ENCODE measurements at places on chromosomes 11 and 22. TPM values are rescaled to one million over a fixed set of nuclear protein-coding genes. Genes with fewer than 3 reads are reported as not detected.
A peak's percentile ranks its signal among the peaks of the same experiment; 100 is the strongest.

OR56A4 gene
- total RNA-seq: not detected

GRCh38 chr11:13384908-13385640 is 77.9 kb downstream of the BTBD10 start:
- peak; percentile 45 for DNase-seq

NDUFS3 gene
- total RNA-seq: 76.2 TPM

GRCh38 chr11:35478471-35479091 is 46.8 kb downstream of the PAMR1 start:
- DNase-seq: peak; percentile 51

VPREB3 gene
- not detected for total RNA-seq

GRCh38 chr22:44181912-44182587 is 1.3 kb downstream of the PARVG start:
- no peak for DNase-seq

TESMIN gene
- 2.2 TPM for total RNA-seq

DNA sequence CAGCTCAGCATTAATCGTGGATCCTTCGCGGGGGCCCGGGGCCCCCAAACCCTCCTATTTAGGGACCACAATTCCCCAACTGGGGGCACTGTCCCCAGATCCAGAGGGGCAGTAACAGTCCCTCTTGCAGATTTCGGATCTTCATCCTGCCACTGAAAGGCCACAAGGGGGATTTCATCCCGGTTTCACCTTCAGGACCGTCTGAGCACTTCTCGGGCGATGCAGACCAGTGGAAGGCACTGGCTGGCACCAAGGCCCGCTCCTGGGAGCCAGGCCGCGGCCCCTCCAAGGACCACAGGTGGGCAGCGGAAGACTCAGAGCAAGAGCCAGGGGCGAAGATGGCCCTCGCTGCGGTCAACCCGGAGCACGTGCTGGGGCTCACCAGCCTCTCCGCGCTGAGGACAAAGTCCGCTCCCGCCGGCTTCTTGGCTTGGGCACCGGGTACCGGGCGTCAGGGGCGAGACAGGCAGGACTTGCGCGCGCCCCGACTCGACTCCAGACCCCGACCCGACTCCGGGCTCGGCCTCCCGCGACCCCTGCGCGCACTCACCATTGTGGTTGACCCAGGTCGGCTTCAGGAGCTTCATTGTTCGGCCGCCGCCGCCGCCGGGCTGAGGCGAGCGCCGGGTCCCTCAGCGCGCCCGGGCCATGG is 517 bp downstream of the HIRA start:
- DNase-seq: peak; percentile 42

DNA sequence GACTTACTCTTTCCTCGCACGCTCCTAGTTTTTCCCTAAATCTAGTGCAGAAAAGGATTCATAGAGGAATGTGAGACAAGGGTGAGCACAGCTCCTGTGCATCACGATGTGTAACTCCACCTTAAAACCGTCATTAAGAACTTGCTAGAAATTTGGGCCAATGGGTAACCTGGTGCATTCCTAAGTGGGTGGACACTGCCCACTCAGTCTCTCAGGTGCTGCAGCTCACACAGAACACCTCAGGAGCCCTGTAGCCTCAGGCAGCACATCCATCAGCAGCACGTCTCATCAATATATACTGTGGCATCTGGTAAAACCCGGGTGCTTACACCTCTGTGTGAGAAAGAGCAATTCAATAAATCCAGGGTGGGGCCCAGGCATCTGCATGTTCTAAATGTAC is 12.4 kb downstream of the POU2AF3 start:
- DNase-seq: no peak

- no peak for DNase-seq
Measured at GRCh38 chr11:121082670-121083069, 18.4 kb upstream of the TECTA start.

DNA sequence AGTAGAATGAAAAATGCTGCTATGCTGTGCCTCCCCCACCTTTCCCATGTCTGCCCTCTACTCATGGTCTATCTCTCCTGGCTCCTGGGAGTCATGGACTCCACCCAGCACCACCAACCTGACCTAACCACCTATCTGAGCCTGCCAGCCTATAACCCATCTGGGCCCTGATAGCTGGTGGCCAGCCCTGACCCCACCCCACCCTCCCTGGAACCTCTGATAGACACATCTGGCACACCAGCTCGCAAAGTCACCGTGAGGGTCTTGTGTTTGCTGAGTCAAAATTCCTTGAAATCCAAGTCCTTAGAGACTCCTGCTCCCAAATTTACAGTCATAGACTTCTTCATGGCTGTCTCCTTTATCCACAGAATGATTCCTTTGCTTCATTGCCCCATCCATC is 14.9 kb upstream of the HBE1 start:
- DNase-seq: no peak

- DNase-seq: peak; percentile 24
Measured at GRCh38 chr22:46770151-46770641, 7.7 kb downstream of the TBC1D22A start.

CHEK1 gene
- 14.4 TPM for total RNA-seq

GRCh38 chr11:133064961-133065360 is 467.3 kb downstream of the OPCML start:
- DNase-seq: no peak

GRCh38 chr11:28110821-28111200 is 2.6 kb downstream of the METTL15 start:
- DNase-seq: no peak

TMEM80 gene
- 23.6 TPM for total RNA-seq

GGTLC3 gene
- 6.4 TPM for total RNA-seq

DNA sequence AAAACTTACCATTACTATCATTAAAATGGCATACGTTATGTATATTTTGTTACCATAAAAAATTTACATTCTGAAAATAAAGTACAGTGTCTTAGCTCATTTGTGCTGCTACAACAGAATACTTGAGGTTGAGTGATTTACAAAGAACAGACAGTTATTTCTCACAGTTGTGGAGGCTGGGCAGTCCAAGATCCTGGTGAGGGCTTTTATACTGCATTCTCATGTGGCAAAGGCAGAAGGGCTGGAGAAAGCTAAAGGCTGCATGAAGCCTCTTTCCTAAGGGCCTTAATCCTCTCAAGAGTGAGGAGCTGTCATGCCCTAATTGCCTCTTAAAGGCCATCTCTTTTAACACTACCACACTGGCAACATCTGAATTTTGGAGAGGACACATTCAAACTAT is 13.3 kb downstream of the GGTLC2 start:
- DNase-seq: no peak

DNA sequence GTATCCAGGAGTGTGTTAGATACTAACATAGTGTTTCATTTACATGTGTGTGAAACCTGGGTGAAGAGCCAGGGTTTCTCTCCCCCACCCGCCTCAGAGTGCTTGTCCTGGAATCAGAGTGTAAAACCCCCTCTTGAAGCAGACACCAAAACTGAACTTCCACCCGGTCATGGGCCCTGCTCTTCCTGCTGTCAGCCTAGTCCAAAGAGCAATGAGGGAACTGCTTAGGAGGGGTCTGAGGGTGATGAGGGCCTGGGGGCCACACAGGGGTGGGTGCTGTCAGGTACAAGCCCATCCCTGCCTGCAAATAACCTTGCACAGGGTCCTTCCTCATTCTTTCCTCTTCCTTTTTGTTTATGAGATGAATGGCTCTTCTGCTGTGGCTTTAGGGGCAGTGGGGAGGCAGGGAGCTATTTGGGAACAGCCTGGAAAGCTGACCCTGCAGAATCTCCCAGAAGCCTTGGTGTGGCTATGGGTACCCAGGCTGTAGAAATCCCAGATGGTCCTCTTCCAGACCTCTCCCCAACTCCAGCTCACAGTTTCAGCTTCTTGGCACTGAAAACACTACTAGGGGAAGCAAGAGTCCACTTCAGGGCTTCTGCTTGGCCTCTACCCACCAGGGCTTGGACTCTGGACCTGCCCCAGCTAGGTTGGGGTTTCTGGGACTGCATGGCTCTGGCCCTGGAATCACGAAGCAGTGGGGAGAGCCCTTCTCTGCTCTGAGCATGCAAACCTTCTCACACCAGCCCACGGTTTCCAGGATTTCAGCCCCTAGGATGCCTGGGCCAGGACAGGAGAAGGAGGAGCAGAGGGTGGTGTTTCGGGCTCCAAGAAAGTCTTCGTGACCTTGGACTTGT is 8.5 kb downstream of the BATF2 start:
- DNase-seq: no peak

DNA sequence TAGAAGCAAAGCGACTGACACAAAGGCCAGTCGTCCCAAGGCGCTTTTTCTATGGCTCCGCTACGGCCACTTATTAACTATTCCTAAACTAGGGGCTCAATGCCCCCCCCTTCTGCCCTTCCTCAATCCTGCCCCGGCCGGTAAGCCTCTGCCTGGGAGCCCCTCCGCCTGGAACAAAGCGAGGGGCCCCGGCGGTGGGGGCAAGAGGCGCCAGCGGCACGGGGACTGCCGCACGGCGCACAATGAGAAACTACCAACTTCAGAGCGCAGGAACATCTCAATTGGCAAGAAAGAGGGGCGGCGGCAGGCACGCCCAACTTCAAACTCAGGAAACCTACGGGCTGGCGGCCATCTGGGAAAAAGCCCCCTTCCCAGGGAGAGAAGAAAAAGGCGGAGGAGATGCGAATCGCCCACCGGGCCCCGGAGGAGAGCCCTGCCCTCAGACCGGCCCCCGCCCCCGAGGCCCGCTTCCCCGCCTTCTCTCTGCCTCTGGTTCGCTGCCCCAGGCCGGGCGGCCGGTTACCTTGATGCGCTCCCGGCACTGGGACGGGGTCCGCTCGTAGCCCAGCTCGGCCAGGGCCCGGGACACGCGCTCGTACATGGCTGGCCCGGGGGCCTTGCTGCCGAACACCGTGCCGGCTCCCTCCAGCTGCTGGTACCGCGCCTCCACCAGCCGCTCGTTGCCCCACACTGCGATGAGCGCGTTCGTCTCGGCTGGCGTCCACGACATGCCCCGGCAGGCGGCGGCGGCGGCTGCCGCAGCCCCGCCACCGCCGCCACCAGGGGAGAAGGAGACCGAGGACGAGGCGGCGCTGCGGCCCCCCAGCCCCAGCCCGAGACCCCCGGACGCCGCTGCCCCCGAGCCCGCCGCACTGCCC is 619 bp downstream of the MSANTD2 start:
- DNase-seq: peak; percentile 30

MS4A4E gene
- total RNA-seq: 2.1 TPM

RCOR2 gene
- 0.45 TPM for total RNA-seq

GRCh38 chr11:72195518-72196270 is 3.8 kb downstream of the FOLR1 start:
- DNase-seq: no peak

- peak; percentile 12 for DNase-seq
Measured at GRCh38 chr11:1920909-1921573, 1.5 kb downstream of the TNNT3 start.

DNA sequence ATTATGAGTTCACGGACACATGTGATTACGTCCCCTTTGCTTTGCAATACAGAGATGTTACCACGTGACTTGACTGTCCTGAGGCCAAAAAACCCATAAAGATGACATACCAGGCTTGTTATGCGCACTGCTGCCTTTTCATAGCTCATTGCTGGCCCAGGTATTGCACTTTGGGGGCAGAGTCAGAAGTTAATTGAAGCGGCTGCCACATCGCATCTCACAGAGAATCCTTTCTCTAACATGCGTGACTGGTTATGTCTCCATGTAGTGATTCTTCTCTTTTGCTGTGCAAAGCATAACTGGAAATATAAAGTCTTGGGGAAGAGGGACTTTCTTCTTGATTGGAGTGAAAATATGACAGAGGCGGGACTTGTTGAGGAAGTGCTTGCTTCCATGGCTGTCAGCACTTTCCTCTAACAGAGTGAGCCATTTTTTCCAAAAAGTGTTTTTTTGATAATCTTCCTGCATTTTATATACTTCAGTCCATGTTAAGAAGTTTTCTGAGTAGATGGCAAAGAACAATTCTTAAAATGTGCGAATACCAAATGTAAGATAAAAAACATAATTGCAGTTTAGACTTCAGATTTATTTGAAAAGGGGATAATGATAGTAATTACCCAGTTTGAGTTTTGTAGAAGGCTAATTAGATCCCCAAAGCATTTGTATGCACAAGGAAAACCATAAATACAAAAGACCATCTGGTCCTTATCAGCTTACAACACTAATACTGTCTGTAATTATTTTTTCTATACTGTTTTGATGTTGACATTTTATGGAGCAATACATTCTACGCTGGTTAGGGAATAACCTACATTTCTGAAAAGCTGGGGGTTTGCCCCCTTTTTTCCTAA is 324.6 kb upstream of the MTNR1B start:
- no peak for DNase-seq

GRCh38 chr11:44564670-44565210 is 723 bp upstream of the CD82 start:
- DNase-seq: no peak

DNA sequence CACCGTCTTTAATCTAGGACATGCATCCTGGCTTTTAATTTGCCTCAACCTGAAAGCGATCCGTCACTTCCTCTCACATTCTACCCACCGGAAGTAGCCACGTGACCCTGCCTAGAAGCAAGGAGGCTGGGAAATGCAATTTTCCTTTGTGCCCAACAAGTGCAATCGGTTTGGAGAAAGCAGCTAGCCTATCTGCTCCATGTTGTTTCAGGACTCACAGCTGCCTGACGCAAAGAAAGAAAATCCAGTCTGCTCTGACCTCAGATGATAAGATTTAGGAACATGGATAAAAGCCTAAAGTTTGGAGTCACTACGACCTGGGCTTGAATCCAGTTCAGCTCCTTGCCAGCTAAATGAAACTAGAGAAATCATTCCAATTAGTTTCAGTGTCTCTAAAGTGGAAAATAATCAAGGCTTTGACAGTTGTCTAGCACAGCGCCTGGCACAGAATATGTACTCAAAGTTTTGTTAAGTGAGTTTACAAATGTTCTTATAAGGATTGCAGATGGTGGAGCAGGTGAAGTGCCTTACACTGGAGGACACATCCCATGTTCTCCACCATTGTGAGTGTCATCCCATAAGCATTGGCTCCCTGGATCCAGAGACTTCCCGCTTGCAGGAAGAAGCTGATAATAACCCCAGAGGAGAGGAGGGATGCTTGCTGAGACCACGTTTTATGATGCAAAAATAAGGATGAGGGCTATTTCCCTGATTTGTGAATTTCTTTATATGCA is 553.7 kb downstream of the MN1 start:
- DNase-seq: no peak

GRCh38 chr11:115974703-115975102 is 470.5 kb upstream of the CADM1 start:
- DNase-seq: no peak

- peak; percentile 56 for DNase-seq
Measured at GRCh38 chr11:130457623-130458409, 9.4 kb downstream of the ADAMTS15 start.

GRCh38 chr11:64852804-64853509 is 8.5 kb upstream of the CDC42BPG start:
- DNase-seq: no peak

- DNase-seq: no peak
Measured at GRCh38 chr11:60116996-60117790, 28.7 kb downstream of the MS4A2 start.

DNA sequence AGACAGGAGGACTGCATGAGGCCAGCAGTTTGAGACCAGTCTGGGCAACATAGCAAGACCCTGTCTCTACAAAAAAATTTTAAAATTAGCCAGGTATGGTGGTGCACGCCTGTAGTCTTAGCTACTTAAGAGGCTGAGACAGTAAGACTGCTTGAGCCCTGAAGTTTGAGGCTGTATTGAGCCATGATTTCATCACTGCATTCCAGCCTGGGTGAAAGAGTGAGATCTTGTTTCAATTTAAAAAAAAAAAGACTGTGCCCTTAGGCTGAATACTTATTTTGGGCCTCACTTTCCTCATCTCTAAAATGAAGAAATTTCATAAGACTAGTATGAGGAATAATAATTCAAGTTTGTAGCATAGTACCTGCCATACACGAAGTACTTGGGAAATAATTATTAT is 6.9 kb downstream of the AQP11 start:
- no peak for DNase-seq

- DNase-seq: no peak
Measured at GRCh38 chr11:128464878-128465450, 122.4 kb downstream of the ETS1 start.

- no peak for DNase-seq
Measured at GRCh38 chr11:75665990-75666389, 2.8 kb downstream of the MAP6 start.
